Stimulated activated CD4-positive, alpha-beta T cell treated with anti-CD3 and anti-CD28 coated beads, Interleukin-2, amount 100 ng/mL, for 48 hours (primary cell): ENCODE measurements at places on chromosomes 7 and 10.

- no peak for DNase-seq
These were observed 32.3 kb downstream of the ATRNL1 start for GRCh38 chr10:115125505-115125904.

DNA sequence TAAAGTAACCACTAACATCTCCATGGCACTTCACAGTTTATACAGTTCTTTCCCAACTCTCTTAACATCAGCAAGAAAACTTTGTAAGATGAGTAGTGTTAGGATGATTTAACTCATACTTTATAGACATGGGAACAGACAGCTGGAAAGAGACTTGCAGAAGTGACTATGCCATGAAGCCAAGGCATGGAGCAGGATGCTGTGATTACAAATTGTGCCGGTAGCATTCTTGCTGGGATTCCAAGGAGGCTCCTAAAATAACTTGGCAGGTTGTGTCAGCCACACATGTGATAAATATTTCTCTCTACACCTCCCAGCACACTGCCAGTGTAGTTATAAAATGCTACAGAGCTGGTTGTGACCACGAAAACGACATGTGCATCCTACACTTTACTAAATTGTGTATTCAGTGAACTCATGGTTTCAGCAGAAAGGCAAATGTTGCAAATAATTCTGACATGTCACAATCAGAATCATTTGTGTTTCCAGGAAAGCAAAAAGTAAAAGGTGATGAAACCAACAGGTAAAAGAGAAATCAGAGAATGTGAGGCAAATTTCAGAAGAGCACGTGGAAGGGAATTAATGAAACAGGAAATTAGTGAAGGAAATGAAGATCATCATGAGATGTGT lies 5.6 kb upstream of the CYP3A4 start:
- no peak for DNase-seq

DNA sequence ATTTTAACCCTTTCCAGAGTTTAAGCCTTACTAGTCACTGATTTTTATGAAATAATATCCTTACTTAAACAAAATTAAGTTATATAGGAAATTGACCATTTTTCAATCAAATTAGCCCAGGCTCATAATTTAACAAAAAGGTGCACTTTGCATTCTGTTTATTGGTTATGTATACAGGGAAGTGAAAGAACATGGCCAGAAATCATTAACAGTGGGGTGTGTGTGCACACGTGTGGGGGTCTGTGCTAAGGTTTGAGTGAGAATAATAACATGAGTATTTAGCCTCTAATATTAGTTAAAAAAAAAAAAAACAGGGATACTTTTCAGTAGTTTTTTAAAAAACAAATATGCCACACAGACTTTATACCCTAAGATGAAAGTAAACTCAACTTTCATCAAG lies 510.5 kb upstream of the PFKP start:
- DNase-seq: no peak

GRCh38 chr7:151244841-151245346 lies 3.6 kb downstream of the SMARCD3 start:
- no peak for DNase-seq

DNA sequence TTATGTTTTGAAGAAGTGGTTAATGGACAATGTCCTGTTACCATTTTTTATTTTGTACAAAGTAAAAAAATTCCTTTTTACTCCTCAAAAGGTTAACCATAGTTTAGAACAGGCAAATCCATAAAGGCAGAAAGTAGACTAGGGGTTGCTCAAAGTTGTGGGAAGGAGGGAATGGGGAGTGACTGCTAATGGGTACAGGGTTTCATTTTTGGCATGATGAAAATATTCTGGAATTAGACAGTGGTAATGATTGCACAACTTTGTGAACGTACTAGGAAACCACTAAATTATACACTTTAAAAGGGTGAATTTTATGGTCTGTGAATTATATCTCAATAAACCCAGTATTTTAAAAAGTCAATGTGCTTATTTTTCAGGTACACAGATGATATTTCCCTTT lies 35.4 kb upstream of the CDK14 start:
- DNase-seq: no peak

DNA sequence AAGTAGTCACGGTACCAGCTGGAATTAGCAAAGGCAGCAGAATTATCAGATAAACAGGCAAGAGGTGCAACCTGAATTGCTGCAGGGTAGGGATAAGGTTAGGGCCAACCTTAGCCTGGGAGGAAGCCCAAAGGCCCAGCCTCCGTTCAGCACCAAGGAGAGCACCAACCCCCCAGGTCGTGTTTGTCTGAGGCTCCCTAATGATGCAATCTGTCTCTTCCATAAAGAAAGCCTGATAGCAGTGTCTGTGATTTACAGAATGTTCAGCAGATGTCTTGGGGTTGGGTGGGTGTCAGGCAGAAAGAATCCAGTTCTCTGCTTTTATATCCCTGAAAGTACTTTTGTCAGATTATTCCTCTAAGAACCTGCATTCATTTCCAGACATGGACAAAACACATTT lies 328.4 kb upstream of the AOAH start:
- DNase-seq: no peak

- peak; percentile 41 for DNase-seq
These were observed 134.3 kb downstream of the GRK5 start for GRCh38 chr10:119341459-119342301.
